ENCODE measurements at places on chromosomes 5 and 9.

DNA sequence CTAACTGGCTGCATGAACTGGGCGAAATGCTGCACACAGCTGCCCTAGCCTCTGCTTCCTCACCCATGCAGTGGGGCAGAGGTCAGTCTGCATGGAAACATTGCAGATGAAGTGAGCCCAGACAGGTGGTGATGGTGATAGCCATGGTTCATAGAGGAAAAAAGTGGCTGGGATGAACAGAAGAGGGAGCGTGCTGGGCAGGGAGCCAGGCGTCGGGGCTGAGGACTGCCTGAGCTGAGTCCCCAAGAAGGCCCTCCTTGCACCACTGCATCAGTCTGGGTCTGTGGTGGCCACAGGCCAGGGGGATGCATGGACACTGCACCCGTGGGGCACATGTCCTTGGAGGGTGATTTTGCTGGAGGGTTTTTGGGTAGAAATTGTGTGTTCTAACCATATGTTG lies 80.5 kb downstream of the AMBP start:
- peak; percentile 2 for DNase-seq

DNA sequence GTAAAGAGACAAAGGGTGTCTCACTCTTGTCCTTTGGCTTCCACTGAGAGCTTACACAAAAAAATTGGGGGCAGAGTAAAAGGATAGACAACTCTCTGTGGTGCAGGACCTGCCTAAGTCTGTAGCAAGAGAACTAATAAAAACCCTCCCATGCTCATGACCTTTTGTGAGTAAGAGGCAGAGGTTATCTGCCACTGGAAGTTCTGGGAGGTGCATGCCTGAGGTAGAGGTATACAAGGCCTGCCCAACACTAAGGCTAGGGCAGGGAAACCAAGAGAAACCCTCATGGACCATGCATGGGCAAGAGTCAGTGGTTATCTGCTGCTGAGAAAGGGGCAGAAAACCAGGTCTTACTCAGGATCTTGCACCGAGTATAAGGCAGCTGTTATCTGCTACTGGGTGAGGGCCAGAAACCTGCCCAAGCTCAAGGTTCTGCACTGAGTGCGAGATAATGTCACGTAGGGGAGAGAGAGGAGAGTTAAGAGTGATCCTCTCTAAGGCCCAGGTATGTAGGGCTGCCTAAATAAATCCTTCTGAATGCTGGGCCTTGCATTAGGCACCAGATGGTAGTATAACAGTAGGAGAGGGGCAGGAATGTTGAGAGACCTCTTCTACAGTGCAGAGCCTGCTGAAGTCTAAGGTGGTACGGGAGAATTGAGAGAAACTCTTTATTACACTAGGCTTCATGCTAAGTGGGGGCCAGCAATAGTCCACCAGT lies 143.4 kb downstream of the MACROH2A1 start:
- no peak for DNase-seq

- no peak for DNase-seq
Observed at GRCh38 chr5:116091416-116091815, 6.6 kb downstream of the COMMD10 start.

DNA sequence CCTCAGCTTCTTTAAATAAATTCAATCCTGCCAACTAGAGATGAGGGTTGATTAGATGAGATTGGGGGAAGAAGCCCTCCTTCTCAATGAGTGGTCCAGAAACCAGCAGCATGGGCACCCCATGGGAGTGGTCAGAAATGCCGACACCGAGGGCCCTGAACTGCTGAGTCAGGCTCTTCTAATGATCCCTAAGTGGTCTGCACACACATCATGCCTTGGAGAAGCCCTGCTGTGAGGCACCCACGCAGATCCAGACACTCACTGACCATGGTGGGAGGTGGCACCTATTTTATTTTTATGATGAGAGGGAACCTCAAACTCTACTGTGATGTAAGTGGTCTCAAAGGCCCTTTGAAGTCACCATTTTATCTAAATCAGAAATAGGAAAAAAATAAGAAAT lies 72.3 kb upstream of the BOD1 start:
- DNase-seq: no peak

GRCh38 chr5:93300309-93300923 lies 280.6 kb downstream of the NR2F1-AS1 start:
- no peak for DNase-seq

GRCh38 chr5:157150995-157151394 lies 8.3 kb upstream of the MED7 start:
- no peak for DNase-seq

DNA sequence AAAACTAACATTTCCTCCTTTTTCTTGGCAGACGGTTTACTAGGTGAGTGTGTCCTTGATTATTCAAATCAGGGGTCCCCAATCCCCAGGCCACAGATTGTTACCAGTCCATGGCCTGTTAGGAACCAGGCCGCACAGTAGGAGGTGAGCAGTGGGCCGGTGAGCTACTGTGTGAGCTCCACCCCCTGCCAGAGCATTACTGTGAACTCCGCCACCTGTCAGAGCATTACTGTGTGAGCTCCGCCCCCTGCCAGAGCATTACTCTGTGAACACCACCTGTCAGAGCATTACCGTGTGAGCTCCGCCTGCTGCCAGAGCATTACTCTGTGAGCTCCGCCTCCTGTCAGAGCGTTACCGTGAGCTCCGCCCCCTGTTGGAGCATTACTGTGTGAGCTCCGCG lies 14.3 kb upstream of the PDCD6 start:
- DNase-seq: no peak

DNA sequence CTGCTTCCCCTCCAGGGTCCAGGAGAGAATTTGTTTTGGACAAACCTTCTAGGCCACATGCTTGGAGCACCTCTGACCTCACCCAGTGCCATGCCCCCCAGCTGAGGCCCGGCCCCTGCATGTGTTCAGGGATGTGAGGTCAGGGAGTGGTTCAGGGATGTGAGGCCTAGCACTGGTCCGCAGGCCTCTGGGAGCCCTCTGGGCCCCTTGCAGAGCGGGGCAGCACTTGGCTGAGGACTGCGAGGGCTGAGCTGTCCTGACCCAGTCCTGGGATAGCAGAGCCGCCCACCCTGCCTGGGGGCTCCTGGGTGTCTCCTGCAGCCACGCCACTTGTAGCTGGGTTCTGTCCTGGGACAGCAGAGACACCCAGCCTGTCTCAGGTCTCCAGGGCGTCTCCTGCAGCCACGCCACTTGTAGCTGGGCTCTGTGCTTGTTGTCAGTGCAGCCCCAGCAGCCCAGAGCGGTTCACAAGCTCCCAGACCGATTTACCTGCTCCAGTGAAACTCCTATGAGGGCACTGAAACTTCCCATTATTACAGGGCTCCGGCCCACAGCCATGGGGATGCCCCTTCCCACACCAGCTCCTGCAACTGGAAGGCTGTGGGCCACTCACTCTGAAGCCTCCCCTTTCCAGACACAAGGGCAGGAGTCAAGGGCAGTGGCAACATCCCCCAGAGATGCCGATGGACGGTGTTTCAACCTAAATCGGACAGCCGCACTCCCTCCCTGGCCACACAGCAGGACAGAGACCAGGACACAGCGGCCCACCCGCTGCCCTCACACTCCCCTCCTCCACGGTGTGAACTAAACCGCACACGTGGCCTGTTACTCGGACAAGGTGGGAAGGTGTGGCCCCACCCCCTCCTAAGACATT lies 5.4 kb upstream of the CEP72 start:
- DNase-seq: peak; percentile 19

DNA sequence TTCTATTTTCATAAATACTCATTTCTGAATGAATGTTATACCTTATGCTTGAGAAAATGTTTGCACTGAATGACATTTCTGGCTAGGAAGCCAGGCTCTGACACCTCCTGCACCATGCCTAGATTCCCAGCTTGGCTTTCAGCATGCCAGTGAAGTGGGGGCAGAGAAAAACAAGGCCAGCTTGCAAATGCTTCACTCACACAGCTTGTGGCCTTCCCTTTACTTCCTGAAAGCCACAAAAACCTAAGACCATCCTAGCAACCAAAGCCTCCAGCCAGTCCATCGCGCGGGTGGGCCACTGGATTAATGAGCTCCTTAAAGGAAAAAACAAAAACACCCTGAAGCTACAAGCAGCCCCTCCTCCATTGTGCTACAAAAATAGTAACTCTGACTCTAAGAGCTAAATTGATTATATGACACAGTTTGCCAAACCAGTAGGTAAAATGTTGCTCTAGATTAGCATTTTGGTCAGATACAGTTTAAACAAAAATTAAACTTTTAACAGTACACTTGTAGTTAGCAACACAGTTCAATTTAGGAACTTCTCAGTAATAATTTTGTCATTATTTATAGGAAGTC lies 159.9 kb downstream of the TSSK1B start:
- no peak for DNase-seq

DNA sequence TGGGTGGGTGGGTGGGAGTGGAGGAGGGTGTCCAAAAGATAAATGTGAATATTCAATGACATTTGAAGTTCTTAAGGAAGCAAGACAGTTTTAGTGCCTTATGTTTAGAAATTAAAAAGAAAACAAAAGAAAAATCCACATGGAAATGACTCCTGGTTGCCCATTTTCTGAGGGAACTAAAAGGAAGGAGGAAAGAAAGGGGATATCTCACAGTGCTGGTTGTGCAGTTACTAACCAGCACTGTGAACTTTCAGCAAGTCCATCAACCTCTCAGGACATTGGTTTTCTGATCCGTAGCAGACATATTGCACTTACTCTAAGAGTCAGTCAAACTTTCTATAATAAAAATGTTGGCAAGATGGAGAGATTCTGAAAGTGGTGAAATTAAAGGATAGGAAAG lies 431.0 kb upstream of the CLINT1 start:
- no peak for DNase-seq

DNA sequence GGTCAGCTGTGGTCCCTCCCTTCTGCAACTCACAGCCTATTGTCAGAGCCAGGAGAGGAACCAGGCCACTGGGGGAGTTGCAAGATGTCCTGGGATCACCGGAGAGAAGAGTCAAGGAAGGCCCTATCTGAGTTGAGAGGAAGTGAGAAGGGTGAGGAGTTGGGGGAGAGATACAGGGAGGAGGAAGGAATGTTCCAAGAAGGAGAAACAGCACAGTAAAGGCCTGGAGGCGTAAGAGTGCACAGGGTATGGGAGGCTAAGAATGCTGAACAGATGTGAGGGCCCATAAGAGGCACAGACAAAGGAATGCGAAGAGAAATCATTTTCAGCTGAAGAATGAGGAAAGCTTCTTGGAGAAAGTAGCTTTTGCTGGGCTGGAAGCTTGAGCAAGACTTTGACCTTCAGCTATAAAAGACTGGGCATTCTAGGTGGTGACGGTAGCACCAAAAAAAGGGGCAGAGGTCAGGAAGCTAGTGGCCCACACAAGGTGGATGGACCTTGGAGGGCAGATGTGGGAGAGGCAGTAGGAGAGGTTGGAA lies 21.6 kb upstream of the CSF1R start:
- no peak for DNase-seq

- no peak for DNase-seq
Observed at GRCh38 chr5:135011355-135012032, 22.5 kb downstream of the PITX1 start.

- DNase-seq: no peak
Observed at GRCh38 chr9:128768606-128769005, 3.1 kb downstream of the ZER1 start.

- no peak for DNase-seq
Observed at GRCh38 chr5:128135286-128135685, 51.7 kb downstream of the SLC12A2 start.

- no peak for DNase-seq
Observed at GRCh38 chr9:85062385-85063022, 393.0 kb downstream of the NTRK2 start.

DNA sequence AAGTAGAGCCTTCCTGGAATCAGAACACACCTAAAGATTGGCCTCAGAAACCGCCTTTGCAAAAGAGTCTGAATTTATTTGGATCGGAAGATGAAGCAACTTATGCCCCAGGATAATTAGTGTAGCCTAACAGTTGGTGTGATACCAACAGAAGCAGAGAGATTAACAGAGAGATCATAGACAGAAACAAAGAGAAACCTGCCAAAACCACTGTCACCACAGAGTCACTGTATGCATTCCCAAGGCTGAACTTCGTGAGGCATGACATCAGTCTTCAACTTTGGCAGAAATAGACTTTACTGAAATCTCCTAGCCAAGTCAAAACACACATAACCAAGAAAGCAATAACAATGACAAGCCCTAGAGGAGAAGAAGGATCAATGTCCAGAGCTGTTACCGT lies 361.8 kb downstream of the ELAVL2 start:
- no peak for DNase-seq

DNA sequence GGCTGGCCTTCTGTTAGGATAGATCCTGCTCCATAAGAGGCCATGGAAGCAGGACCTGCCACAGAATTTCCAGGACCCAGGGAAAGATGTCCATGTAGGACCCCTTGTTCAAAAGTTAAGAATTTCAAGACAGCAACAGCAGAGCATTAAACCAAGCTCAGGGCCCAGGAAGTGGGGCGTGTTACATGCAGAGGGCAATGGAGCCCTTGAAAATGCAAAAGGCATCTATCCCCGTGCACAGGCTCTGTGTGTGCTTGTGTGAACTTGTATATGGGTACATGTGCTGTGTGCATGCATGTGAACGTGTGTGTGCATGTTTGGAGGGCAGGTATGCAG lies 14.4 kb upstream of the NKD2 start:
- no peak for DNase-seq

DNA sequence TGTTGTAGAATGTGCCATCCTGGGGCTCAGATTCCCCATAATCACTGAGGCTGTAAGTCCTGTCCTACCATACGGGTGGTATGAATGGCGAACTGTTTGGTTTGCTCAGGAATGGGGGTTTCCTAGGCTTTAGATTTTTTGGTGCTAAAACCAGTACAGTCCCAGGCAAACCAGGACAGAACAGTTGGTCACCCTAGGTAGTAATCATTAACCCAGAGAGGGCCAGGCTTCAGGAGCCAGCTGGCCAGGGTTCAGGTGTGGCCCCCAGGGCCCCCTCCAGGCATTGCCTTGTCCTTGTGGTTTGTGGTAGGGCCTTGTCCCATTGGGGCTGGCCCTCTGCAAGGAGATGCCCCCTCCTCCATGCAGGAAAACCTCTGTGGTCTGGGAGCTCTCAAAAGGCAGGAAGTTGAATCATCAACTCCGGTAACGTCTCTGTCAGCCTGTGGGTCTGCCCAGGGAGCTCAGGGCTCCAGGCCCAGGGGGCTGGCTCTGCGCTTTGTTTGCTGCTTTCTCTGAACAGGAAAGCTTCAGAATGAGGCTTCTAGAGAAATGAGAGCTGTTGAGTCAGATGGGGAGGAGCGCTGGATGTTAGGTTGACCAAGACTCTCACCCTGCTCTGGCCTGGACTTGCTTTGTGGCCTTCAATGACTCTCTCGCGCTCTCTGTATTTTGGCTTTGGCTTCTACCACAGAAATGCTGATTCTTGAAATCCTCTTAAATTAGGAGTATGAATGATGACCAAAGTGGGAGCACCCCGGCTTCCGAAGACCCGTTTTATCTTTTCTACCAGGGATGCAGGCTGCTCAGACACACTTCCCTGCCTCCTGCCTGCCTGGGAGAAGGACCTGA lies 22.2 kb upstream of the JADE2 start:
- DNase-seq: peak; percentile 76

- DNase-seq: no peak
Observed at GRCh38 chr9:68515326-68516017, 25.2 kb downstream of the TMEM252 start.

- DNase-seq: no peak
Observed at GRCh38 chr9:110582156-110582555, 2.6 kb upstream of the SVEP1 start.

GRCh38 chr5:11334404-11334803 lies 569.8 kb downstream of the CTNND2 start:
- no peak for DNase-seq

All from activated T-cell treated with anti-CD3 and anti-CD28 coated beads, Interleukin-2, amount 50 U/mL, for 24 hours (primary cell).